ENCODE measurements at places on chromosomes 16 and 17.

- DNase-seq, result no peak
Measured at GRCh38 chr16:86581458-86581857, 3.1 kb downstream of the FOXL1 start.

GRCh38 chr17:77153472-77153871 is 12.7 kb downstream of the SEC14L1 start:
- DNase-seq, result no peak

DNA sequence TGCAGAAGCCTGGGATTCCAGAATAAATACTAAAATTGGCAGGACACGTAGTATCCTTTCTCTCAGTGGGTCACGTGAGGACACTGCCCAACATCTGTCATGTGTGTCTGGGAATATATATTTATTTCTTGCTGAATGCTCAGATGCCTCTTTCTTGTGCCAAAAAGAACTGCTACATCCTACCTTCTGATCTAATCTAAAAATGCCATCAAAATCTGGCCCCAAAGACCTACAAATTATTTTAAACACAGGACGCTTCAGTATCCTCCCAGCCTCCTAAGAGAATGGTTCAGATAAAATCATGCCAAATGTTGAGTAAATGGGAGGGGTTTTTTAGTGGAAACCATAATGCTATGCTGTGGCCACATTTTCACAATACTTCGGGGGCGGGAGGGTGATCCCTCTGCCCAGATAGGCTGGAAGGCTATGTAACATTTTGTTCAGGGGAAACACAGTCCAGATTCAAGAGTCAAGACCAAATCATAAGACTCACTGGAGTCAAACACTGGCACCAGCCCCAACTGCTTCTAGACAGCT is 22.9 kb upstream of the CORO6 start:
- no peak for DNase-seq

- no peak for DNase-seq
Measured at GRCh38 chr16:84884596-84885341, 65.0 kb downstream of the CRISPLD2 start.

- DNase-seq, result no peak
Measured at GRCh38 chr17:12743046-12743445, 46.3 kb upstream of the ARHGAP44 start.

GRCh38 chr16:12245921-12246720 is 269.6 kb downstream of the SNX29 start:
- no peak for DNase-seq

DNA sequence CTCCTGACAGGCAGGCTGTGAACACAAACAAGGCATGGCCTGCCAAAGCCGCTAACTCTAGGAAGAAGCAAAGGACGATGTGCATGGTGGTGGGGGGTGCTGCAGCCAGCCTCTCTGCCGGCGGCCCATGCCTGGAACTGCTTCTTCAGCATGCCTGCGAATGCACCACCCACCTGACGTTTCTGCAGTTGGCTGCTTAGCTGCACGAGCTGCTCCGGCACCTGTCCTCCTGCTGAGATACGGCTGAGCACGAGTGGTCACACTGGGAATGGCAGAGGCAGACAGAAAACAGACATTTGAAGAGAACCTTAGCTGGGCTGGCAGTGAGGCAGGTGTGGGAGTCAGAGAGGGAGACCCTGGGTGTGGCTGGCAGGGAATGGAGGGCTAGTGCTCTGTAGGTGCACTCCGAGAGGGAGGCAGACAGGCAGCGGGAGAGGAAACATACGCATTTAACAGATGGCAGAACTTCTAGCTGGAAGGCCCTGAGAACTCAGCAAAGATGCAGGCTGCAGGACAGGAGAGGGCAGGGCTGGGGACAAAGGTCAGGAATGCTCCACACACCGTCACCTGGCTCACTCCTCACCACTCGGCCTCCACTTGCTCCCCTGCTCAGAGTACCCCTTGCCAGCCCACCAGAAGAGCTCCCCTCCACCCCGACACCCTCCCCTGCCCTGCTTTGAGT is 5.2 kb downstream of the FLCN start:
- DNase-seq, result no peak

GRCh38 chr17:40345161-40345993 is 19.2 kb downstream of the GJD3 start:
- DNase-seq, result peak; percentile 23

DNA sequence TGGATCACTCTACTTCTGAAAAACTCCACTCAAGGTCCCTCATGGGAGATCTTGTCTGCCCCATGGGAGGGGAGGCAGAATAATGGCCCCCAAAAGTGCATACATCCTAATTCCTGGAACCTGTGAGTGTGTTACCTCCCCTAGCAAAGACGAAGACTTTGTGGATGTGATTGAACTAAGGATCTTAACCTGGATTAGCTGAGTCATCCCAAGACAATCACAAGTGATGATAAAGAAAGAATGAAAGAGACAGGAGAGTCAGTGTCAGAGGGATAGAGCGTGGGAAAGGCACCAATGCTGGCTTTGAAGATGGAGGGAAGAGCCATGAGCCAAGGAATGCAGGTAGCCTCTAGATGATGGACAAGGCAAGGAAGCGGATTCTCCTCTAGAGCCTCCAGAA is 374.7 kb upstream of the DYNLRB2 start:
- DNase-seq, result no peak

GRCh38 chr17:63694950-63695773 is 4.8 kb downstream of the LIMD2 start:
- DNase-seq, result peak; percentile 20

GRCh38 chr17:77422748-77423113 is 282.0 kb downstream of the SEC14L1 start:
- no peak for DNase-seq

DNA sequence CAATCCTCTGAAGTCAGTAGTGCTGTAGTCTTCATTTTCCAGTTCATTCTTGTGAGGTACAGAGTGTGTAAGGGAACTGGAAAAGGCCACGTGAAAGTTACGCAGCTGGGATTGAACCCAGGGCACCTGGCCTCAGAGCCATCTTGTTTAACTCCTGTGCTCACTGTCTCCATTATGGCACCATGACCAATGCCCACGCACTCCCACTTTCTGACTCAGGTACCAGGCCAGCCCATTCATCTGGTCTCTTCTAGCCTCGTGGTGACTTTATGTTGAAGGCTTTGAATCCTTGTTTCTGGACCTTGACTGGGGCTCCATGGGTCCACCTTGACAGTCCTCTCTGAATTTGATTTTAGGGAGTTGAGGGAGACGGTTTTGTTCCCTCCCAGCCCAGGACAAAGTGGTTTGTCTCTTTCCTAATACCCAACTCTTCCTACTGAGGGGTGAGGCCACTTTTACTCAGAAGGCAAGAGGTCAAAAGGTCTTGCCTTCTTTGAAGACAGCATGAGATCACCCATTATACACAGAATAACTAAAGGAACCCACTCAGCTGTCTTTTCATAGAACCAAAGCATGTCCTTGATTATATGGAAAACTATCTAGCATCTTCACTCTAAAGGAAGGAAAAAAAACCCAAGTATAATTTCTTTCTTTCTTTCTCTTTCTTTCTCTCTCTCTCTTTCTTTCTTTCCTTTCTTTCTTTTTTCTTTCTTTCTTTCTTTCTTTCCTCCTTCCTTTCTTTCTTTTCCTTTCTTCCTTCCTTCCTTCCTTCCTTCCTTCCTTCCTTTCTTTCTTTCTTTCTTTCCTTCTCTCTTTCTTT is 50.0 kb downstream of the OTOA start:
- no peak for DNase-seq

DNA sequence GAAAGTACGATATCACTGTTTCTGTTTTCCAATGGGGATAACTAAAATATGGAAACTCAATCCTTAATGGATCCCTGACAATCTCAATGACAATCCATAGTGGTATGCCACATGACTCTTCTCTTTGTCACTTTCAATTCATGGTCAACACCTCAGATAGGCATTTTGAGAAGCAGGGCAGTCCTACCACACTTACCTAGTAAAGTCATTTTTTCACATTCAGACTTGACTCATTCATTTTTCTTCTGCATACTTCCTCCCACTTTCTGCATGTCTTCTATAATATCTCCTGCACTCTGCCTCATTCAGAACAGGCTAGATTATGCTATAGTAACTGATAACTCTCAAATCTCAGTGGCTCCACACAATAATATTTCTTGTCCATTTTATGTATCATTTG is 117.5 kb downstream of the FTO start:
- no peak for DNase-seq

- DNase-seq, result no peak
Measured at GRCh38 chr16:6105115-6105514, 1007.5 kb upstream of the EEF2KMT start.

DNA sequence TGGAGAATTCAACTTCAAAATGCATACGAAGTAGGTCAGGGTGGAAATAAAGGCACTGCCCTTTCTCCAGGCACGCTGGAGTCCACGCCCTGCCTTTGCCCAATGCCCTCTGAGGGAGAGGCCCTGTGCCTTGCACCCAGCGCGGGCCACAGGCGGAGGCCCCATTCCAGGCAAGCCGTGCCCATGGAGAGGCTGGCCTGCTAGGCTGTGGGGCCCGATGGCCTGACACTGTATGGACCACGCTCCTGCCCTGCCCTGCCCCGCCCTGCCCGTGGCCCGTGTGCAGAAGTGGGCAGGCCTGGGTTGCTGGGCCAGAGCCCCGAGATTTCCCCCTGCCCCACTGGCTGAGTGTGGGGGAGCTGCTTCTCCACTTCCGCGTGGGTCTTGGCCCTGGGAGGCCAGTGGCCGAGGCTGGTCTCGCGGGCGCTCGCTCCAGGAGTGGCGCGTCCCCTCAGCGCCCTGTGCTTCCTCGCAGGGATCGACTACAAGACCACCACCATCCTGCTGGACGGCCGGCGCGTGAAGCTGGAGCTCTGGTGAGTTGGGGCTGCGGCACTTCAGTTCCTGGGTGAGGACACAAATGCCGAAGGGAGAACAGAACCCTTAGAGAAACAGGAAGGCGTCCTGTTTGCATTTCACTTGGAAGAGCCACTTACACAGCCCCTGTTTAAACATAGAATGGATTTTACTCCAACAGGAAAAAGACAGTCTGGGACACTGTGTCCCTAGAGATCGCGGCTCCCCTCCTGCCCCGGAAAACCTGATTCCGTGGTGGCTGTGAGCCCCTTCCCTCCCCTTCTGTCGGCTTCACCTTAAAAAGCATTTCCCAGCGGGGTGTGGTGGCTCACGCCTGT is 13.8 kb upstream of the WFIKKN1 start:
- DNase-seq, result no peak

DNA sequence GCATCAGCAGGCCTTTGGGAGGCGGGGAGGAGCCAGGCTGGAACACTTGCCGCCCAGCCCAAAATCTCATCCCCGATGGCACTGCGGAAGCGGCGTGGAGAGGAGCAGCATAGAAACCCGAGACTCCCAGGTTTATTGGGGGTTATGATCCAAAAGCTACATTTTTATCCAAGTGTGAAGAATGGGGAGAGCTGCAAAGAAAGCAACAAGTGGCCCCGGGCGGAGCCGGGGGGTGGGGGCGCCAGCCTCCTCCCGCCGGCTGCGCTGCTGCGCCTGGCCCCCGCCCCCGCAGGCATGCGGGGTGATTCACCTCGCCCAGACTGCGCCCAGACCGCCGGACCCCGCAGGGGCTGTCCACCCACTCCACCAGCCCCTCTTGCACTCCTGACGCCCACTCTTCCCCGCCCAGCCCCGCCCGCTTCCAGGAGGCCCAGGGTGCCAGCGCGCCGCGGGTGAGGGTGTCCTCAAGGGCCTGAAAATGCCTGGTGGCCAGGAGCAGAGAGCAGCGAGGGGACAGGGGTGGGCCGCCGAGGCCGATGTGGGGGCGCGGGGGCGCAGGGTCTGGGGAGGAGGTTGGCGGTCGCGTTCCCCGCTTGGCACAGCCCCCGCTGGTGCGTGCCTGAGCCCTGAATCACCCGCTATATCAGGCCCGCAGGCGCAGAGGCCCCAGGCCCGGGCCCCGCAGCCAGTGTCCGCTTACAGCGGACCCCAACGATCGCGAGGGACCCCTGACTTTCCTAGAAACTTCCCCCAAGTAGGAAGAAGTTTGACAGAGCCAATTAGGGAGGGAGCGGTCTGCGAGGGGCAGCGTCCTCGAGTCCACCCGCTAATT is 1.3 kb downstream of the CAVIN1 start:
- DNase-seq, result no peak

DNA sequence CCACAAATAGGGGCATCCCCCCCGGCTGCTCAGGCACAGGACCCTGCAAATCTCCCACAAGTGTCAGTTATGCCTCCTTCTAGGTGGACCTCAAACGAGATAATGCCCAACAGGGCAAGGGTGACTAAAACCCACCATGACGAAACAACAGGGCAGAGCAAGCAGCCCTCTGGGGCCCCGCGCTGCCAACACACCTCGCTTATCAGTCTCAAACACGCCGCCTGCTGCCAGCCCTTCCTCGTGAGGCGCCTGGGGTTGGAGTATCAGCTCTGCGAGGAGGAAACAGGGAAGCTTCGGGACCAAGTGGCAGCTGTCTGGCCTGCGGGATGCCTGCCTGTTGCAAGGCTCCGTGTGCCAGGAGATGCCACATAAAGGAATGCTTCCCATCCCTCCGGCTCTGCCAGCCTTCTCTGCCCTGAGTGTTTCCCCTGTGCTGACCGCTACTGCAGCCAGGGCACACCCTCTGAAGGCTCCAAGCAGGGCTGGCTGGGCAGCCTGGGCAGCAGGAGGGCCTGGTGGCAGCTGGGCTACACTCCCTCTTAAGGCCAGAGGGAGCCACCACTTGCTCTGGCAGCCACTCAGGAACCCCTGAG is 2.5 kb downstream of the SMIM5 start:
- DNase-seq, result no peak

DNA sequence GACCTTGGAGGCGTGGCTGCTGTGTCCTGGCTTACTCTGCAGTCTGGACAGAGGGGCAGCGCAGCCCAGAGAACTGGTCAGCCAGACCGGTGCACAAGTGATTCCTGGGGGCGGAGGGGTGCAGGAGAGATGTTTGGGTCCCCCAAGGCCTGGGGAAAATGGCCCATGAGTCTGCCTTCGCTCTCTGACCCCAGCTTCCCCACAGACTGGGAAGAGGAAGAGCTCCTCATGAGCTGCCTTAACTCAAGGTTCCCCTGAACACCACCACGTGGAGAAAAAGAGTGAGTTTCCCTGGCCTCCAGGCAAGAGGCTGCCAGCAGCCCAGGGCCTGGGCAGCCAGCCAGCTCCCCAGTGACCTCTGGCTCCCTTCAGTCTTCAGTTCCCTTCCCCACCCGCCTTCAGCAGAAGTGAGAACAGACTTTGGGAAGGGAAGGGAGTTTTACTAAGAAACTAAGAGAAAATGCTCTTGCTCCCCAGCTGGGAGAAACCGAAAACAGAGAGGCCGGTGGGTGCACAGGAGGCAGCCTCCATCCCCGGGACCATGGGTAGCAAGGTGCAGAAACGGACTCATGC is 2.0 kb upstream of the C17orf99 start:
- DNase-seq, result no peak

- DNase-seq, result no peak
Measured at GRCh38 chr16:52547004-52547833, at the start of gene TOX3. Gene TOX3 (minus strand): TSS chr16:52547143. CDS start chr16:52546723, 420 bp downstream.

- DNase-seq, result no peak
Measured at GRCh38 chr16:12043953-12044352, 67.4 kb downstream of the SNX29 start.

- no peak for DNase-seq
Measured at GRCh38 chr16:89690392-89690901, 4.0 kb downstream of the CDK10 start.

- DNase-seq, result no peak
Measured at GRCh38 chr17:67125924-67126323, 81.6 kb downstream of the CACNG1 start.

- no peak for DNase-seq
Measured at GRCh38 chr17:285751-286422, 66.7 kb downstream of the RPH3AL start.

GRCh38 chr17:14304222-14304772 is 3.4 kb downstream of the HS3ST3B1 start:
- DNase-seq, result no peak

GRCh38 chr16:68368301-68368888 is 57.6 kb downstream of the PRMT7 start:
- DNase-seq, result no peak
